Hair follicle dermal papilla cell (primary cell): ENCODE measurements at places on chromosomes 13 and 19. TPM values are rescaled to one million over a fixed set of nuclear protein-coding genes. Genes with fewer than 3 reads are reported as not detected.

The MAMSTR gene
- 0.97 and 1.5 TPM in 2 replicates for total RNA-seq

The EDNRB gene
- total RNA-seq: 0.97 and 2.4 TPM in 2 replicates

The BEST2 gene
- total RNA-seq: not detected in 2 replicates

The SLAIN1 gene
- total RNA-seq: 0.16 TPM in 1 of 2 replicates, not detected in the other

The HSH2D gene
- total RNA-seq: not detected in 2 replicates

The ADPRHL1 gene
- total RNA-seq: 1.1 and 2.3 TPM in 2 replicates

The PPFIA3 gene
- 1.8 and 2.4 TPM in 2 replicates for total RNA-seq

The AMH gene
- 1.6 and 2.1 TPM in 2 replicates for total RNA-seq

The KISS1R gene
- total RNA-seq: not detected in 2 replicates

The MRPL4 gene
- total RNA-seq: 45.6 and 59.9 TPM in 2 replicates

The SPTBN4 gene
- total RNA-seq: 2.1 and 2.3 TPM in 2 replicates

The ZNF816 gene
- 5.2 and 8.1 TPM in 2 replicates for total RNA-seq

The AXL gene
- total RNA-seq: 361 and 371 TPM in 2 replicates

The PCDH17 gene
- 1.3 and 2.1 TPM in 2 replicates for total RNA-seq

The LILRA5 gene
- not detected in 2 replicates for total RNA-seq

The CATSPERD gene
- under 0.01 TPM in 1 of 2 replicates, not detected in the other for total RNA-seq
